Activated CD4-positive, alpha-beta memory T cell treated with anti-CD3 and anti-CD28 coated beads, Interleukin-2, amount 10 ng/mL, durations not matched to agents 7 days and 5 days (primary cell): ENCODE measurements at places on chromosomes 1 and 21. TPM values are rescaled to one million over a fixed set of nuclear protein-coding genes. Genes with fewer than 3 reads are reported as not detected.
A peak's percentile ranks its signal among the peaks of the same experiment; 100 is the strongest.

DNA sequence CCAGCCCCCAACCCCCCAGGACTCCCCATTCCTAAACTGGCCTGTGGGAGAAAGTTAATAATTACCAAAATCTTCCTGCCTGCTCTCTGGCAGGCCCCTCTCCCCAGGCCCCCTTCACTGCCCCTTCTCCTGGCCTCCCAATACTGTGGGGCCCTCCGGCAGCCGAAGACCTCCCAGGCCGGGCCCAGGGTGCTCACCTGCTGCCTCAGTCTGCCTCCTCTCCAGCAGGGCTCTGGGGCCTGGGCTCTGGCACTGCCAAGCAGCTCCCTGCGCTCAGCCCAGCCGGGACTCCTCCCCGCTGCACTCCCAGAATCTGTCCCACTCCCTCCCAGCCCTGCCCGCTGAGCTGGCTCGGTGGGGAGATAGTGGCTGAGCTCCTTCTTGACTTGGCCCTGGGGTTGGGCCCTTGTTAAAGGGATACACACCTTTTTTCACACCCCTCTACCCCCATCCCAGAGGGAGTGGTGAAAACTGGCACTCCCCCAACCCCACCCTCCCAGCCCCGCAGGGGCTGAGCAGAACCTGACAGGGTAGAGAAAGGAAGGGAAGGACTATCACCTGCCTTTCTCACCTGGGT is at the start of gene S100A16:
TSS of gene S100A16 (minus strand) at position 383 of the 577 bp plus-strand sequence. CDS start 4,986 bp downstream, outside the sequence.
- no peak for DNase-seq
- peaks cover 4% of the 10 kb centered on the region for H3K4me1 ChIP-seq
- H3K27ac ChIP-seq: no peak within 1 kb of the TSS
- H3K4me3 ChIP-seq: no peak within 1 kb of the TSS
- no peaks in the 10 kb centered on the region for H3K27me3 ChIP-seq

GRCh38 chr21:19590044-19590443 is 1186.5 kb upstream of the TMPRSS15 start:
- H3K36me3 ChIP-seq: no peaks in the 10 kb centered on the region
- H3K27ac ChIP-seq: no peak overlapping the region
- no peak for DNase-seq

- no peak overlapping the region for H3K4me3 ChIP-seq
- no peak overlapping the region for H3K27ac ChIP-seq
- H3K36me3 ChIP-seq: peaks cover 2% of the 10 kb centered on the region
- H3K27me3 ChIP-seq: no peaks in the 10 kb centered on the region
- H3K4me1 ChIP-seq: peaks cover 12% of the 10 kb centered on the region
Observed at GRCh38 chr1:205797168-205797567, 15.8 kb downstream of the SLC41A1 start.

DNA sequence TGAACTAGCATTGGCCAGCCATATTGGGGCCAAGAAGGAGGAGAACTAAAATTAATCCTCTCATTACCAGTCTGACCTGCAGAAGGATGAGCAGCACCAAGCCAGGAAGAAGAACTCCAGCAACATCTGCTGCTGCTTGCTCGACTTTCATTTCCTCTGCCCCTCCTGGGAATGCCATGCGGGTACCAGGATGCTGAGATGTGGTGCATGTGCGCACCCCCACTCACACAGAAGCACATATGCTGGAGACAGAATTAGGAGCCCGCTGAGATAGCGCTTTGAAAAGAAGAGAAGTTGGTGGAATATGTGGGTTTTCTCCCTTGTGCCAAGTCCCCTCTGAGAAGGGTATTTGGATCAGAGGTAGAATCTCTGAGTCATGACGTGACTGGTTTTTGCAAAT is 70.4 kb downstream of the PLXNA2 start:
- H3K36me3 ChIP-seq: no peaks in the 10 kb centered on the region
- no peak overlapping the region for H3K27ac ChIP-seq
- DNase-seq: no peak
- no peak overlapping the region for H3K4me3 ChIP-seq

DNA sequence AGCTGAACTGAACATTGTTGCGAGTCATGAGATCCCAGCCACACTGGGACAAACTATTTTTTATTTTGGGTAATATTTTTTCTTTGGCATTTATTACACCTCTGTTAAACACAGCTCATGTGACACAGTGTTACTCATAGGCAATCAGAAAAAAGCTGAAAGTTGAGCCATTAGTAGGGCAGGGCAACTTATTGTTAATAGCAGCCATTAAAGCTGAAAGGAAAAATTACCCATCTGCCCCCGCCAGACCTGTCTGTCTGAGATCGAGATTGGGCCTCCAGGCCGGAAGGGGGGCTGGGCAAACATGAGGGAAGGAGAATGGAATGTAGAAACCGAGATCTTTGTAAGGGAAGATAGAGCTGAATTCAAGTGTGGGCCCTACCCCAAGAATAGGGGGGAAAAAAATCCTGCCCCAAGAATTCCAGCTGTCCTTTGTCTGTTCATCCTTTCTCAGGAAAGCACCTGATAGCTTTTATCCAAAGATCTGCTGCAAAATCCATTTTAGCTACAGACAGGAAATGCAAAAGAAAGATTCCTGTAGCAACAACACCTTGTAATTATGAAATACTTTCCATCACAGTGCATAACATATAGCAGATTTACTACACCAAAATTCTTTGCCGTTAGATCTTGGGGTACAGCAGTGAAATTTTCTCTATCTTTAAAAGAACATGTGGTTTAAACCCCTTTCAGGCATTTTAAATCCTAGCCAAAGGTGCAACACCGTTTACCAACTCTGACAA is 212.8 kb downstream of the PBX1 start:
- H3K4me1 ChIP-seq: no peaks in the 10 kb centered on the region
- no peak for DNase-seq
- H3K36me3 ChIP-seq: no peaks in the 10 kb centered on the region
- peaks cover 2% of the 10 kb centered on the region for H3K27me3 ChIP-seq

DNA sequence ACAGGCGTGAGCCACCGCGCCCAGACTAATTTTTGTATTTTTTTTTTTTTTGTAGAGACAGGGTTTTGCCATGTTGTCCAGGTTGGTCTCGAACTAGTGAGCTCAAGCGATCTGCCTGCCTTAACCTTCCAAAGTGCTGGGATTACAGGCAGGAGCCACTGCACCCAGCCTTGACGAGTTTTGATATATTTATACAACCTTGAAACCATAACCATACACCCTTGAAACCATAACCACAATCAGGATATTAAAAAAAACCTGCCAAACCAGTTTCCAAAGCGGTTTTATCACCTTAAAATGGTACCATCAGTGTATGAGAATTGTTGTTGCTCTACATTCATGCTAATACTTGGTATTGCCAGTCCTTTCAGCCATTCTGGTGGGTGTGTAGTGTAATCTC is 3.7 kb upstream of the PHACTR4 start:
- no peak for DNase-seq
- peaks cover 22% of the 10 kb centered on the region for H3K4me1 ChIP-seq
- peaks cover 4% of the 10 kb centered on the region for H3K27me3 ChIP-seq
- peaks cover 7% of the 10 kb centered on the region for H3K36me3 ChIP-seq

- no peak overlapping the region for H3K4me3 ChIP-seq
- DNase-seq: no peak
- H3K27ac ChIP-seq: no peak overlapping the region
- peaks cover 18% of the 10 kb centered on the region for H3K4me1 ChIP-seq
- peaks cover 45% of the 10 kb centered on the region for H3K36me3 ChIP-seq
Observed at GRCh38 chr1:15943992-15944307, 32.0 kb downstream of the ZBTB17 start.

GRCh38 chr1:193629875-193630274 is 443.5 kb upstream of the B3GALT2 start:
- no peak overlapping the region for H3K27ac ChIP-seq
- DNase-seq: no peak
- H3K27me3 ChIP-seq: no peaks in the 10 kb centered on the region
- H3K4me1 ChIP-seq: peaks cover 7% of the 10 kb centered on the region

DNA sequence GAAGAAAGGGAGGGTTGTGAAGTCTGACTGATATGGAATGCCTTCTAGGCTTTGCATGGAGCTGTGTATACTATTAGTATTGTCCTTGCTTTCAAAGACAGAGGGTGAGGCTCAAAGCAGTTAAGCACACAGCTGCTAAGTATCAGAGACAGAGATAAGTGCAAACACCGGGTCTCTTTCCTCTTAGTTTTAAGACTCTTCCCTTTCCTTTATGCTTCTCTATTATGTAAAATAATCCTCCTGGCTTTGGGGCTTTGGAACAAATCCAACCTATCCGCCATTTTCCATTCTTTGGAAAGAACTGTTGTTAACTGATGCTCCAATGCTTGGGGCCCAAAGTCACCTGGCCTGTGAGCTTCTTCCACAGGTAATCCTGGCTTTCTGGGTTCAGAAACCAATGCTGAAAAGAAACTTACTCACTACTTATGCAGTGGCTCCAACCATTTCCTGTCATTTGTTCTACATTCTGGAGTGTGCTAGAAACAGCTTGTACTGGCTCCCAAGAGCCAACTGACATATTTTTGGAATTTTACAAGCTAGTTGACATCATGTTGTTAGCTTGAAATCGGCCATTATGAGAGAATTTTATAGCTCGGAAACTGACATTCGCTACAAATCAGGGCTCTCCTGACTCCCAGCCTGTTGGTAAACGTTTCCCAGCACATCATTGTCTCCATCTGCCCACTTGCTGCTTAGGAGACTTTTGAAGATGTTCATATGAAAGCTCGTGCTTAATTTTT is 67.5 kb downstream of the DNTTIP2 start:
- no peak for DNase-seq
- H3K4me1 ChIP-seq: peaks cover 8% of the 10 kb centered on the region
- no peak overlapping the region for H3K27ac ChIP-seq
- H3K4me3 ChIP-seq: no peak overlapping the region
- peaks cover 6% of the 10 kb centered on the region for H3K27me3 ChIP-seq

DNA sequence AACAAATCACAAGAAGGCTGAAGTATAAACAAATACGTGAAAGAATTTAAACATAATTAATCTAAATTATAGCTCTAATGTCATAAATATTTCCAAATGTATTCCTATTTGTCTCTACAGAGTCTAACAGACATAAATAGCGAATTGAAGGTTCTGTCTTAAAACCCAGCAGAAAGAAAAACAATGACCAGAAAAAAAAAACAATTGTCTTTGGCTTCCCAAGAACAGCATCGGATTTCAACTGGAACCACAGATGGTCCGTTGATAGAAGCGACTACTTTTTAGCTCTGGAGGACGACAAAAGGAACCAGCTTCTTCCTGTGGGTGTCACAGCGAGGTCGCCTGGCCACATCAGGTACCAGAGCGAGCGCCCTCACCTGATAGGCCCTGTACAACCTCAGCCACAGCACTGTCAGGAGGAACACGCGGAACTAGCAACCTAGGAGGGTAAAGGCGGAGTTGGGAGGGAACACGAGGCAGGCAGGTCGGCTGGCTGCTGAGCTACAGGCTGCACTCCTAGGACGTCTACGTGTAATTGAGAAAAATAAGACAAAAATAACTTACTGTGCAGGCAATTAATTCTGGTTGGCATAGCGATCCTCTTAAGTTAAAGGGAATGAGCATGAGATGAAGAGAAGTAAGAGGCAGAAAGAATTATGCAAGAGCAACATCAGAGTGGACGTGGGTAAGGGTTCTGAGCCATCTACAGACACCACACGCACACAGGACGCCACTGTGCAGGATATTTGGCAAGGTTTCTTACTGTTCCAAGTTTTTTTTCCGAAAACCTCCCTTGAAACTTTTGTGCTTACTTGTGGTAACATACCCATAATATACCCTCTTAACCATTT is 16.7 kb upstream of the PRDM15 start:
- no peaks in the 10 kb centered on the region for H3K27me3 ChIP-seq
- H3K36me3 ChIP-seq: no peaks in the 10 kb centered on the region
- H3K27ac ChIP-seq: no peak overlapping the region
- peaks cover 16% of the 10 kb centered on the region for H3K4me1 ChIP-seq
- peak; percentile 58 for DNase-seq

The CDC14A gene
- 44.9 TPM for total RNA-seq

The OR11L1 gene
- total RNA-seq: not detected

The CD247 gene
- total RNA-seq: 242 TPM

The TRIM67 gene
- total RNA-seq: not detected

The S1PR1 gene
- 220 TPM for total RNA-seq
